Right renal pelvis (tissue), 4 donors: ENCODE measurements at places on chromosomes 1 and 21. TPM values are rescaled to one million over a fixed set of nuclear protein-coding genes. Genes with fewer than 3 reads are reported as not detected.

The MASP2 gene
- 2.6 TPM for polyA plus RNA-seq

The AGMAT gene
- polyA plus RNA-seq: 27.7 TPM

The PDE4B gene
- polyA plus RNA-seq: 10.3 TPM

The SPSB1 gene
- polyA plus RNA-seq: 13.0 TPM

The REN gene
- 61.7 TPM for polyA plus RNA-seq

The IFNLR1 gene
- polyA plus RNA-seq: 7.0 TPM

The PADI3 gene
- polyA plus RNA-seq: not detected

The KCNA3 gene
- polyA plus RNA-seq: 0.08 TPM

The NUDC gene
- 86.4 TPM for polyA plus RNA-seq

The LRRC71 gene
- 0.32 TPM for polyA plus RNA-seq

The OVAAL gene
- polyA plus RNA-seq: not detected

The TACSTD2 gene
- 63.2 TPM for polyA plus RNA-seq

The S100A3 gene
- polyA plus RNA-seq: not detected

The OR6N1 gene
- polyA plus RNA-seq: 0.14 TPM

The SLC19A2 gene
- polyA plus RNA-seq: 20.9 TPM

The CLDN14 gene
- 5.4 TPM for polyA plus RNA-seq

The TSPAN1 gene
- 86.8 TPM for polyA plus RNA-seq

The IFI44L gene
- polyA plus RNA-seq: 7.0 TPM

The RNF220 gene
- 96.1 TPM for polyA plus RNA-seq

The TMIGD3 gene
- 1.2 TPM for polyA plus RNA-seq

The HAO2 gene
- 91.7 TPM for polyA plus RNA-seq

The KRTAP10-2 gene
- polyA plus RNA-seq: not detected

The CFAP57 gene
- 4.1 TPM for polyA plus RNA-seq

The LIN28A gene
- 0.04 TPM for polyA plus RNA-seq

The EPHA8 gene
- 1.5 TPM for polyA plus RNA-seq

The BRDT gene
- 0.08 TPM for polyA plus RNA-seq
